8988T (cell line): ENCODE measurements at places on chromosomes 6 and 20.

DNA sequence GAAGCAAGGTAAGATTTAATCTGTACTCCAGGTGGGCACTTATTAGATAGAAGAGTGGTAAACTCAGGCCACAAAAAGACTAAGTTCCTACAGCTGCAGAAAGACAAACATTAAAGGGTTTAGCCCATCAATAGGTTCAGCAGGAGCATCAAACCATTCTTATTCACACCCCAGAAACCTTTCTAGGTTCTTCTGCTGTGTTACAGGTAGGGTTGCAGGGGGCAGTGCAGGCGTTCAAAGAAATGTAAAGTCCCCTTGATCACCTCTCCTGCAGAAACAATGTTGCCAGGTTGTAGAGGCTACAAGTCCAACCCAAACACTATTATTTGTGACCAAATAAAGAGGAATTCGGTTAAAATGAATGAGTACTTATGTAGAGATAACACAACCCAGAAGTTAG lies 31.8 kb downstream of the PHACTR1 start:
- no peak for DNase-seq

- no peak for DNase-seq
Measured at GRCh38 chr6:39197922-39198500, 31.3 kb downstream of the KCNK5 start.

GRCh38 chr6:144896289-144896688 lies 611.2 kb downstream of the UTRN start:
- no peak for DNase-seq

- no peak for DNase-seq
Measured at GRCh38 chr6:130694606-130695005, 132.6 kb upstream of the SMLR1 start.
